Caco-2 (cell line): ENCODE measurements at places on chromosomes 1 and 21. TPM values are rescaled to one million over a fixed set of nuclear protein-coding genes. Genes with fewer than 3 reads are reported as not detected.

DNA sequence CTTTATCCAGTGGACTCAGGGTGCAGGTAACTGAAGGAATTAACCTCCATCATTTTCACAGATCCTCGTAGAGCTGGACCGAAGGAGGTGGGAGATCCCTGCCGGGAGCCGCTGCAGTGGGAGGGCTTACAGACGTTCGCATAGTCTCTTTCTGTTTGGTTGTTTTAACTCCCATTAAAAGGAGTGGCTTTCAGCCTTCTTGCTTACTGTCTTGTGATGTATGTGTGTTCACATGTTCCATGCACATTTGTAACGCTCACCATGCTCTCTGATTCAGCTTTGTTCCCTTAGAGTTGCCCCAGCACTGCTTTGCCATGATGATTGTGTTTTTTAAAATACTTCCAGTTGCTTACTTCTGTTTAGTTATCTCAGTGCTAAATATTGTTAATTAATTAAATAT lies 85.8 kb downstream of the ADARB1 start:
- no peaks in the 10 kb centered on the region for H3K27me3 ChIP-seq
- no peaks in the 10 kb centered on the region for H3K4me1 ChIP-seq
- H3K4me3 ChIP-seq, result no peak overlapping the region
- no peak overlapping the region for H3K27ac ChIP-seq
- H3K36me3 ChIP-seq, result no peaks in the 10 kb centered on the region; the same call in 1 of the 2 replicates
- DNase-seq, result no peak

DNA sequence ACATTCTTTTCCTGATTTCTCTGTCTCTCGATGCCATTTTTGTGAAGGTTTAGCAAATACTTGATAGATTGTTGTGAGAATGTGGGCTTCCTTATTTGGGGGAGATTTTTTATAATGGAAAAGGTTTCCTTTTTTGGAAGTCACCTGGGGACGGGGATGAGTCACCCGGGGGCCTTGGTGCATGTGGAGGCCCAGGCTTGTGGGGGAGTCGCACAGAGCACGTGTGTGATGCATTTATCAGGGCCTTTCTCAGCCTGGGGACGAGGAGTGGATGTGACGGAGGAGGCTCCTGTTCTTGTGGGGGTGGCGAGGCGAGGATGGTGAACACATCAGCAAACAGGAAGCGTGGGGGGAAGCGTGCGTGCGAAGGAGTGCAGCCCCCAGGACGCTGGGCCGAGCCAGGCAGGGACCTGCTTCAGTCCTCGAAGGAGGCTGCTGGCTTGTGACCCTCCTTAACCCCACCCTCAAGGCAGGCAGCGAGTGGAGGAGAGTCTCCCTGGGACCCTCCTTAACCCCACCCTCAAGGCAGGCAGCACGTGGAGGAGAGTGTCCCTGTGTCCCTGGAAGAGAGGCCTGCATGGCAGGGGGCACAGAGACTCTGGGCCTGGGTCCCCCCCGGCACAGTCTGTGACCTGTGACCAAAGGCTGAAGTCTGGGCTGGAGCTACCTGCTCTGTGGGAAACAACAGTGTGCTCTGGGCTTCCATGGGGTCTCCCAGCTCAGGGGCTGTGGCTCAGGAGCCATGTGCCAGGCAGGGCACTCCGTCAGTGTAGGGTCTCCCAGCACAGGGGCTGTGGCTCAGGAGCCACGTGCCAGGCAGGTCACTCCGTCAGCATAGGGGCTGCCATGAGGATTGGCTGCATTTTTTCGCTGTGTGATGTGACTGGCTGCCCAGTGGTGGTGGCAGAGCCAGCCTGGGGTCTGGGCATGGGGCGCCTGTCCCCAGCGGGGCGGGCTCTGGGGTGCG lies 57.2 kb downstream of the AGPAT3 start:
- no peaks in the 10 kb centered on the region for H3K27me3 ChIP-seq
- H3K27ac ChIP-seq, result peak overlapping the region; percentile 86
- H3K36me3 ChIP-seq, result no peaks in the 10 kb centered on the region

DNA sequence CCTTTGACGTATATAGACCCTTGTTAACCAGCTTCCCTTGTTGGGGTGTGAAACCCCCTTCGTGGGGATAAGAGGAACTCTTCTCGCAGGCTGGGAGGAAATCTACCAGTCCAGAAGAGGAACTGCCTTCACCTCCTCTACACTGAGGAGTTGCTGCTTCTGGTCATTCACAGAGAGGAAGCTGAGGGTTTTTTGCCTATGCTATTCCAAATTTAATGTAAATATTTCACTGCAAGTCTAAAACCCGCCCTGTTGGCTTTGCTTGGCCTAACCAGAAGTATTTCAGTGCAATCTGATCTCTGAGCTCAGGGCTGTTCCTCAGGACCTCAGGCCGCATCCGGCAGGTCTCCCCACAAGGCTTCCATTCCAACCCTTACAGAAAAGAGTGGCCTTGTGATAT lies 150.1 kb downstream of the HIVEP3 start:
- H3K27ac ChIP-seq, result no peak overlapping the region
- no peaks in the 10 kb centered on the region for H3K4me1 ChIP-seq
- no peak overlapping the region for H3K4me3 ChIP-seq
- no peak for DNase-seq
- H3K27me3 ChIP-seq, result no peaks in the 10 kb centered on the region

DNA sequence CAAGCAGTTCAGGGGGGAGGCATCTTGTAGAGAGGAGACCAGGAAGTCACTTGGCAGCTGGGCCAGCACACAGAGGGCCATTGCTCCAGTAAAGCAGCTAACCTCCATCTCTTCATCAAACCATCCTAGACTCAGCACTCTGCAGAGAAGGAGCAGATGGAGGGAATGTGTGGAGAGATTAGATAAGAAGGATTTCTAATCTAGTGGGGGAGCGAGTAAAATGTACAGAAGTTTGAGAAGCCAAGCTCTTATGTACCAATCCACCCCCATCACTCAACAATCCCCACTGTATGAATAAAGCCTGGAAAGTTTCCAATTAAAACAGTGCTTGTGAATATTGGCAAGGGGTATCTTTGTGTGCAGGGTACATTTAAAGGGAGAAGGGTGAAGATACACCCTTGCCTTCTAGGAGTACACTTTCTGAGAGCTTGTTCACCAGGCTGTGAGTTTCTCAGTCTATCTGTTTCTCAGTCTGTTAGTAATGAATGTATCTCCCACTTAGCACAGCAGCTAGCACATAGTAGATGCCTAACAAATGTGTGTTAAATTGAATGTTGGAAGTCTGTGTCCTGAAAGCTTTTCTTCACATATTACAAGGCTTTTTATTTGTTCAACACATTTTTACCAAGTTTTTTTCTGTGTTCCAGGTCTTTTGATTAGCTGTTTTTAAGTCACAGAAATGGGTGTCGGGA lies 142.7 kb upstream of the UBE2U start:
- DNase-seq, result no peak
- no peak overlapping the region for H3K27ac ChIP-seq
- peaks cover 6% of the 10 kb centered on the region for H3K4me1 ChIP-seq

Gene LIN28A
- total RNA-seq, result 5.7 TPM in 2 replicates

Gene MAP3K7CL
- 8.2 and 9.9 TPM in 2 replicates for total RNA-seq

Gene RAB42
- total RNA-seq, result 2.5 and 2.9 TPM in 2 replicates

Gene FMOD
- 32.6 and 36.3 TPM in 2 replicates for total RNA-seq

GRCh38 chr1:5221451-5221850 lies 567.0 kb downstream of the AJAP1 start:
- H3K27me3 ChIP-seq, result no peaks in the 10 kb centered on the region
- no peaks in the 10 kb centered on the region for H3K4me1 ChIP-seq
- DNase-seq, result no peak
- H3K27ac ChIP-seq, result no peak overlapping the region
- no peaks in the 10 kb centered on the region for H3K36me3 ChIP-seq

Gene RSPO1
- total RNA-seq, result not detected in 2 replicates

Gene NKAIN1
- 0.12 TPM in 1 of 2 replicates, not detected in the other for total RNA-seq

DNA sequence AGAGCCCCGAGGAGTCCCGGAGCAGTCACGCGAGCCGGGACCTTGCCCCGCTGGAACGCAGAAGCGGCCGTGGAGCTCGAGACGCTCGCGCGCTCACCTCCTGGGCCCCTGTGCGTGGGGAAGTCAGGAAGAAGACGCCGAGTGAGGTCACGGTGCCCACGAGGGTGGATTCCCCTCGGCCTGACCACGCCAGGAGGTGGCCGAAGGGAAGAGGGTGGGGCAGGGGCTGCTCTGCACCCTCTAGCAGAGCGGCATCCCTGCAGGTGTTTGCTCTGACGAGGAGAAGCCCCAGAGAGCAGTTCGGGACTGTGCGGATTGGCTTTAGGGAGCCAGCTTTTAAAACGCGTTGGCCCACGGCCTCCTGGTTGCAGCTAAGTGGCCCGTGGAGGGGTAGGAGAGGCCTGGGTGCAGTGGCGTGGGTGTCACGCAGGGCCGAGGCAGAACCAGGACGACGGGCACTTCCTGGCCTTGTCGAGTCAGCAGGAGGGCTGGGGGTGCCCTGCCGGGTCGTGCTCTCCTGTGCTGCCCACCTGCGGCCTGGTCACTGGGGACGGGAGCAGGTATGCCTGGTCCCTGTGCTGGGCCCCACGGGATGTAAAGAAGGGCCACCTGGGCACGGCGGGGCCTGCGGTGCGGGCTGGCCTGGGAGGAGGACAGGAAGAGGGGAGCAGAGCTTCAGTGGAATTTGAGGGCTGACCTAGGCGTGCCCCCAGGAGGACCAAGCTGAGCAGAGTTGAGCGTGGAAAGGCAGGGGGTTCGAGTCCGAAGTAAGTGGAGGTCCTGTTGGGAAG lies 1.0 kb downstream of the PDXK start:
- peaks cover 2% of the 10 kb centered on the region for H3K36me3 ChIP-seq
- peak overlapping the region; percentile 75 for H3K27ac ChIP-seq
- H3K4me3 ChIP-seq, result peak overlapping the region; percentile 98
- peaks cover 23% of the 10 kb centered on the region for H3K4me1 ChIP-seq
- no peak for DNase-seq

DNA sequence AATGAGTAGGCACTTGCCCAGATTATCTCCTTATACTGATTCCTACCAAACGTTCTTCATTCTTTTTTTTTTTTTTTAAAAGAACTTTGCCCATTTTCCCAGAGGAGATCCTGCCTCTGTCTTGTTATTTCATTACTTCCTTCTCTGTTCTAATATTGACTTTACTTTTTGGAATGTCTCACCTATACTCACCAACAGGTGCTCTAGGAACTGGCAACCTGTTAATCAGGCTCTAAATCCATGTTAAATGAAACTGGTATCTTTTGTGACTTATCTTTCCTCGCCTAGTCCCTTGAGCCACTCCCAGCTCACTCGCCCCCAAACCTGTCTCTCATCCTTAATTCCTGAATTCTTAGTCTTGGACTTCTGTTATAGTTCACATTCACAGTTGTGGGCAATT lies 1.2 kb upstream of the CRCT1 start:
- H3K27ac ChIP-seq, result no peak overlapping the region
- no peaks in the 10 kb centered on the region for H3K27me3 ChIP-seq
- H3K4me3 ChIP-seq, result no peak overlapping the region
- DNase-seq, result no peak
- no peaks in the 10 kb centered on the region for H3K36me3 ChIP-seq

Gene TFAP2E
- total RNA-seq, result 3.4 and 3.5 TPM in 2 replicates

Gene TMEM61
- total RNA-seq, result 0.30 TPM in 1 of 2 replicates, not detected in the other

Gene CCT8
- total RNA-seq, result 269 and 302 TPM in 2 replicates

- no peak for DNase-seq
- H3K27me3 ChIP-seq, result no peaks in the 10 kb centered on the region
- no peak overlapping the region for H3K4me3 ChIP-seq
- H3K36me3 ChIP-seq, result peaks cover 5% of the 10 kb centered on the region
Measured at GRCh38 chr1:21831454-21831970, 19.4 kb downstream of the LDLRAD2 start.

DNA sequence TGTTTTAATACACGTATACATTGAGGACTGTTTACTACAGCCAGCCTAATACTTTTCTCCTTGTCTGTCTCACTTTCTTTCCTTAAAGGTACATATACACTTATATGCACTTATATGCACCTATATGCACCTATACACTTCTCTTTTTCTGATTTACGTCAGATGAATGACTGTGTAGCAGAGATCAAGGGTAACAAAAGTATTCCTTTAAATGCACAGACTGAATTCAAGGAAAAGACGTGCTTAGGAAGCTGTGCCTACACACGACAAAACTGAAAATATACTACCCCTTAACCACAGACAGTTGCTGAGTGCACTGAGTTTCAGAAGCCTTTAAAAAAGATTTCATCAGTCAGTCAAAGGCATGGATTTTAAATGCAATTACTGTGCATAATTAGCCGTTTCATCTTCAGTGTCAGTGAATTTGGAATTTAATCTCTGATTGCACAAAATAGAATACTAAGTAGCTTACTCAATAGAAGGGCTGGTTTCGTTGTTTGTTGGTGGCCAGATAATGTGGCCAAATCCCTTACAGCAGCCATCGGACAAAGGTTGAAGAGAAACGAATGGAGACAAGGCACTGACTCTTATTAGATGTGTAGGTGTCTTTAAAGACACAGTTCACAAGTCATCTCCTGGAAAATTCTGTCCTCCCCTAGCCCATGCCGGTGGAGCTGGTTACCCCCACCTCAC lies 38.3 kb upstream of the TARBP1 start:
- H3K36me3 ChIP-seq, result no peaks in the 10 kb centered on the region
- H3K27ac ChIP-seq, result no peak overlapping the region
- no peaks in the 10 kb centered on the region for H3K27me3 ChIP-seq
- peaks cover 11% of the 10 kb centered on the region for H3K4me1 ChIP-seq

Gene PSRC1
- total RNA-seq, result 23.9 and 24.9 TPM in 2 replicates

Gene GCSAML
- not detected in 2 replicates for total RNA-seq

GRCh38 chr1:236492378-236492777 lies 31.4 kb upstream of the LGALS8 start:
- H3K36me3 ChIP-seq, result no peaks in the 10 kb centered on the region
- DNase-seq, result no peak
- peak overlapping the region; percentile 74 for H3K27ac ChIP-seq
- H3K4me1 ChIP-seq, result peaks cover 58% of the 10 kb centered on the region

DNA sequence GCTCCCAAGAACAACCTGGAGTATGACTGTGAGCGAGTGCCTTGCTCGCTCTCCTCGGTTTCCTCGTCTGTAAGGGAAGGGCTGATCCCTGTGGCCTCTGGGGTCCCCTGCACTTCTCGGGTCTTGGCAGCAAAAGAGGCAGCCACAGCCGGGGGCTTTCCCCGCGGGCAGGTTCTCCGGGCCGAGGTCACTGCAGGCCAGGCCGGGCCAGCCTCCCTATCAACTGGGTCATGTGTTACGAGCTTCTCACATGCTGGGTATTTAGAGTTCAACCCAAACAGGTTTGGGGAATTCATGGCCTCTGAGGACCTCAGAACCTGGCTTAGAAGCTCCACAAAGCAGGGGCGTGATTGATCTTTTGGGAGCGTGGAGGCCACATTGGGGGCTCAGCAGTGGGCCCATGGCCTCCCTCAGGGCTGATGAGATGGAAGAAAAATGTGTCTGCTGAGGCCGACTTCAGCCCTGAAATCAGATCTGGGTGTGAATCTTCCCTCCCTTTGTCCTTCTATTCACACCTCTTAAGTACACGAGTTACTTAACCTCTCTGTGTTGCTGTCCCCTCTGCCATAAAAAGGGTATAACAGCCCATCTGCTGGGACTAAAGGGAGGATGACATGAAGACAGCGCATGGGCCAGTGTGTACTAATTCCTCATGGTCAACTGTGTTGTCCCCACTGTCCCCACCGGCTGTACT lies 103.7 kb downstream of the PRDM2 start:
- peaks cover 11% of the 10 kb centered on the region for H3K4me1 ChIP-seq
- no peaks in the 10 kb centered on the region for H3K27me3 ChIP-seq
- H3K36me3 ChIP-seq, result no peaks in the 10 kb centered on the region
- DNase-seq, result no peak
- H3K27ac ChIP-seq, result no peak overlapping the region

Gene KRTAP19-7
- not detected in 2 replicates for total RNA-seq

GRCh38 chr1:230693221-230693620 lies 20.7 kb downstream of the AGT start:
- H3K4me1 ChIP-seq, result no peaks in the 10 kb centered on the region
- no peaks in the 10 kb centered on the region for H3K27me3 ChIP-seq
- DNase-seq, result no peak
- no peak overlapping the region for H3K4me3 ChIP-seq
